NCI-H524 (cell line): ENCODE measurements at places on chromosomes 6 and 20.
A peak's percentile ranks its signal among the peaks of the same experiment; 100 is the strongest.

- no peak for DNase-seq
These were observed 57.1 kb downstream of the KIZ start for GRCh38 chr20:21182832-21183563.

DNA sequence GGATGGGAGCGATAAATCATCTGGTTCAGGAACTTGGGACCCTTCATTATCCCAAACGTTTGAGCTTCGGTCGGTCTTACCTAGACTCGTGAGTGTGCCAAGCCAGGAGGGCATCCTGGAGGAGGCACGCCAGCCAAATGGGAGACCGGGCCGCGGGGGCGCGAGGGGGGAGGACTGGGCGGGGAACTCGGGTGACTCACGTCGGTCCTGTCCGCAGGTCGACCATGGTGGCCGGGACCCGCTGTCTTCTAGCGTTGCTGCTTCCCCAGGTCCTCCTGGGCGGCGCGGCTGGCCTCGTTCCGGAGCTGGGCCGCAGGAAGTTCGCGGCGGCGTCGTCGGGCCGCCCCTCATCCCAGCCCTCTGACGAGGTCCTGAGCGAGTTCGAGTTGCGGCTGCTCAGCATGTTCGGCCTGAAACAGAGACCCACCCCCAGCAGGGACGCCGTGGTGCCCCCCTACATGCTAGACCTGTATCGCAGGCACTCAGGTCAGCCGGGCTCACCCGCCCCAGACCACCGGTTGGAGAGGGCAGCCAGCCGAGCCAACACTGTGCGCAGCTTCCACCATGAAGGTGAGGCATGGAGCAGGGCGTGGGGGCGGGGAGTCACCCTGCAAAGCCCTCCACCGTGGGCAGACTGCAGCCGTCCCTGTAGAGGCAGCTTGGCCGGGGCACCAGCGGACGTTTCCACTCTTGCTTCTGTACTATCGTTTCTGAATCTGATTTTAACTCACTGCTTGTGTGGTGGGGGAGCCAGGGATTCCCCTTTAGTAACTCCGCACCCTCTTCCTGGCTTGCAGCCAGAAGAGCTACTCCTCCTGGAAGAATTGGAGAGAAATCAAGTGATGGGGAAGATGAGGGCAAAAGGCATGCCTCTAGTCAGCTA, 2.7 kb downstream of the BMP2 start:
- DNase-seq = peak; percentile 33

- DNase-seq = no peak
These were observed 267.0 kb downstream of the DLL1 start for GRCh38 chr6:170023620-170024521.

DNA sequence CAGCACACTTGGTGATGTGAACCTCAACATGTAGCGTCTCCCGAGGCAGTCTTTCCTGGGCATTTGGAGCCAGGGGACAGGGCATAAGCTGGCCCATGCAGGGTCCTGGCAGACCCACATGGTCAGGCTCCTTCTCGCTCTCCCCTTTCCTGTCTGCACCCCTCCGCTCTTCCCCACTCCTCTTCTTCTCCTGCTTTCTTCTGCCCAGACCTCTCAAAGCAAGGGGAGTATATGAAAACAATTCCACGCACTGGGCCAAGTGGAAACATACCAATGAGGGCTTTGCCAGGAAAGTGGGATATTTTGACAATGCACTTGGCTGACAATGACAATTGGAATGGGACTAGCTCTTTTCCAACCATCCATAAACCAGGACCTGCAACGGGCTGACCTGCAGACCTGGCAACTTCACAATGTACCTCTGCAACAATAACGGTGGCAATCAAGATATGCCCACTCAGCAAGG, 58.9 kb upstream of the TRAF3IP2 start:
- no peak for DNase-seq

- no peak for DNase-seq
These were observed 1503.2 kb downstream of the HACE1 start for GRCh38 chr6:103356531-103356930.

DNA sequence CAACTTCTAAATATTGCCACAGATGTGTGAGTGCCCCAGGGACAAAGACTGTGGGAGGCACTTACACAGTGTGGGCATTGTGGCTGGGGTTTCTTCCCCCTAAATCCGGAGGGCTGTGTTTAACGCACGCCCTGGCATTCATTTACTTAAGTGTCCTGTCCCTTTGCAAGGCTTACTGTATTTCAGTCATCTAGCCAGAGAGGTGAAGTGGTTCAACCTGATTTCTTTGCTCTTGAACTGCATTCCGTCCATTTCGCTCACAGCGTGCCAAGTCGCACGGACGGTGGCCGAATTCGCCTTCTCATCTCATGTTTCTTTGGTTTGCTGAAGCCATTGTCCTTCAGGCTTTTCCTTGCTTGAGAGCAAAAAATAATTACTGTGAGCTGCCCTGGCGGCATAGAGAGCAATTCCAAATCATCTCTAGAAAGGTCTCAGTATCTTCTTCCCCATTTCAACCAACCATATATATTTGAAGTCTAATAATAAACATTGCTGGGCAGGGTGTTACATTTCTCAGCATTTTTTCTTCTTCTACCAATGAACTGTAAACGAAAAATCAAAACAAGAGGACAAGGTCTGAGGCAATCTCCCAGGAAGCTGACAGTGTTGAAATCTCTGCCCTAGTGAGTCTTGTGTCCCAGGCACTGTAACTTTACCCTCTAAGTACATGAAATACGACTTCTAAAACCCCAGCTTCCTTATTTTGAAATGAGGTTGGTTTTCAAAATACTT, 16.9 kb downstream of the SYTL3 start:
- no peak for DNase-seq

DNA sequence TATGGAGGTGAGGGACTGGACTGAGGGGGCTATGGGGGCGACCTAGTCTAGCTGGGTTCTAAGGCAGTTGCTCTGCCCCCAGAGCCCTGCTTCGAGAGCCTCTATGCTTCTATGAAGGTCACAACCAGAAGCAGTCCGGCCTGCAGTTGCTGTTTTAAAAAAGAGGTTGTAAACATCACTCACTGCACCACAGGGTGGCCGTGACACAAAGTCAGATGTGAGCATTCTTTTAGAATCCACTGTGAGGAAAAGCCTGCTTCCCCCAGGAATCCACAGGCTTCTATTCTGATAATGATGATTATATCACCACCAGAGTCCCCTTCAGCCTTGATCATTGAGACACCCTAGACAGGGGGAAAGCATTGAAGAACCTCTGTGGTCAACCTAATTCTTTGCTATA, 229.7 kb upstream of the AGPAT4 start:
- DNase-seq = no peak

DNA sequence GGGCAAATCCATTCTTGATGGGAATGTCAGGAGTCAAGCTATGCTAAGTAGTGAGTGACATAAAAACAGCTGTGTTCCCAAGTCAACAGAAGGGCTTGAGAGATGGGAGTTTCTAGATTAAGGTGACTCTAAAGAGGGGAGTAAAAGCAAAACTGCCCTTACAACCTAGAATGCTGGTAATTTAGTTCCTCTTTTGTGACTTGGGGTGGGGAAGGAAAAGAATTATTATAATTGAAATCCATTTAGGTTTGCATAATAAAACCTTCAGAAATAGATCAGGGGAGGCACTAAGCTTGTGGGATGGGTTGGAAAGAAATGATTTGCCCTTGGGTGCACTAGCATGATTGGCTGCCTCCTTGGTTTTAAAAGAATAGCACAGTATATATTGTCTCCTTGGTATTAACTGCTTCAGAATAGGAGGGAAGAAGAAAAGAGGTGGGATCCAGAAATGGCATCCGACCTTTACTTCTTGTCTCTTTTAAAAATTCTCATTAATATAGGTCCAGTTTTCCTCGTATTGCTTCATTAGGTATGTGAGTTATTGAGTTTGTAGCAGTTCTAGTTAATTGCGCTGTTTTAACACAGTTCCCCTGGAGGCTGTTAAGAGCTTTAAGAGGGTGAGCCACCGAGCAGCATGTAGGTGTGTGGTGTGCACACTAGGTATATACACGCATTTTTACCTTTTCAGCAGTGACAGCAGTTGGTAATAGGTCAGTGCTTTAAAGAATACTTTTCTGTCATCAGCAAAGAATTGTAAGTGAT, 95.3 kb upstream of the VSTM2L start:
- no peak for DNase-seq

GRCh38 chr6:15132854-15133670, 112.8 kb upstream of the JARID2 start:
- peak; percentile 82 for DNase-seq

DNA sequence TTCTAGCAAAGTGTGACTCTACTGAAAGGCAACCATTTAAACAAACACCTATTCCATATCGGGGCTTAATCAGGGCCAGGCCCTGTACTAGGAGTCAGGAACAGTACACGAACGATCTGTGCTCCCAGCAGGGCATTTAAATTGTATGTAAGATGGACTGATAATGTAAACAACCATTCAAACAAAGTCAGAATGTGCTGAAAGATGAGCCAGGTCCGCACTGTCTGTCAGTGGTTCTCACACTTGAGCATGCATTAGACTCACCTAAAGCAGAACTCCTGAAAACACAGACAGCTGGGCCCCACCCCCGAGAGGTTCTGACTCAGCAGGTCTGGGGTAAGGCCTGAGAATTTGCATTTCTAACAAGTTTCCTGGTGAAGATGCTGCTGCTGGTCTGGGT, 81.6 kb downstream of the PXDC1 start:
- no peak for DNase-seq

DNA sequence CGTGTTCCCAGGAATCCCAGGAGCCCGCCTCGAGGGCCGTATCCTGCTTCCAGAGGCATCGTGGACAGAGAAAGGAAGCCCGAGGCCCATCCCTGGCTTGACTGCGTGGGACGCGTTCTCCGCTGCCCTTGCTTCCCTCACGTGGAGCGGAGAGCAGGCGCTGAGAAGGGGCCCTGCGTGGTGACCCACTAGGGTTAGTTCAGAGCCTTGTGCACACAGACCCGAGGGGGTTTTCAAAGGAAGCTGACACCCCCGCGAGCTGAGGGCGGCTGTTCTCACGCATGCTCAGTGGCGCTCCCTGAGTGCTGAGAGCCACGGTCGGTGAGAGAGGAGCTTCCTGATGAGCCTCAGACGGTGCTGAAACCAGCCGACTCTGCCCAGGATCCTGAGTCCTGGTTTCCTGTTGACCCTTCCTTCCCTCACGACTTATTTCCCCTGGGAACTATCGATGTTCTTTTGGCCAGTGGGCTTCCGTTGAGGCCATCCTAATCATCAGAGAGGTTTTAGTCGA, 28.9 kb upstream of the CCR6 start:
- no peak for DNase-seq

- no peak for DNase-seq
These were observed 232.4 kb upstream of the FOXQ1 start for GRCh38 chr6:1079525-1079924.

- DNase-seq = no peak
These were observed 103.7 kb upstream of the MTHFD1L start for GRCh38 chr6:150761771-150762170.
